ENCODE measurements at places on chromosomes 12 and 14.

GRCh38 chr12:126369487-126370463 lies 1304.5 kb downstream of the AACS start:
- DNase-seq: no peak

GRCh38 chr14:36295642-36296627 lies 24.5 kb downstream of the MBIP start:
- no peak for DNase-seq

DNA sequence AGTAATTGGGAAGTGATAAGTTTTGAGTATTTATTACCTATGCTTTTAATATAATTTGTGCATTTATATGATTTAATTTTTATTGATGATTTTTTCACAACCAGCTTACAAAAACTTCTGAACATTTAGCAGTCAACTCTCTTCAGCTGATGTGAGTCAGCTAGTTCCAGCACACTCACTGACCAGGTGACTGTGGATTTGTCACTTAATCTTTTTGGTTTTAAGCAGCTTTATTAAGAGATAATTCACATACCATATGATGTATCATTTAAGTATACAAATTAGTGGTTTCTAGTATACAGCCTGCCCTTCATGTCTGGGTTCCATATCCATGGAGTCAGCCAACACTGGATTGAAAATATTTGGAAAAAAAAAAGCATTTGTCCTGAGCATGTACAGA lies 103.5 kb downstream of the SYNE2 start:
- DNase-seq: no peak

DNA sequence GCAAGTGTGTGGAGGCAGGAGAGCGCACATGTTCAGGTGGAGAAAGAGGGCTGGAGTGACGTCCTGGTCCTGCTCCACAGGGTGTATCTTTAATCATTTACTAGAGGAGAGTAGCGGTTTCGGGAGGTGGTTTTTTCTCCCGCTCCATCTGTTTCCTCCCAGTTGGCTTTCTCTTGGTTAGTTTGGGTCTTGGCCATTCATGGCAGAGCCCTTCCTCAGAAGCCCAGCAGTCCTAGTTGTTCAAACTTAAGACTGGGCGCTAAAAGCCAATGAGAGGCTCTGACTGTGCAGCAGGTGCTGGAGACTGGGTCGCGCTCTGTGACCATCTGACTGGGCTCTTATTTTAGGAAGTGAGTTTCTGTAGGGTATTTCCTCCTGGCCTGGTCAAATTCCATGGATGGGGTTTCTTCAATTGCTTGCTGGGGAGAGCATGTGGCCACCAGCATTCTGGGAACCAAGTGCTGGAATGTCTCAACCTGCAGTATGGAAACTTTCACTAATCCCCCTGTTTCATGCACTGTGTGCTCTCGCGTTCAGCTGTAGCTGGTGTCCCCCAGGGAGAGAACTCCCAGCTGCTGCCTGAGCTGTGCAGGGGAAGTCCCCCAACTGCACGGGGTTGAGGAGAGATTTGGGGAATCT lies 27.4 kb upstream of the TSPAN9 start:
- no peak for DNase-seq

- no peak for DNase-seq
These were observed 206.5 kb downstream of the ETV6 start for GRCh38 chr12:11855983-11856374.

DNA sequence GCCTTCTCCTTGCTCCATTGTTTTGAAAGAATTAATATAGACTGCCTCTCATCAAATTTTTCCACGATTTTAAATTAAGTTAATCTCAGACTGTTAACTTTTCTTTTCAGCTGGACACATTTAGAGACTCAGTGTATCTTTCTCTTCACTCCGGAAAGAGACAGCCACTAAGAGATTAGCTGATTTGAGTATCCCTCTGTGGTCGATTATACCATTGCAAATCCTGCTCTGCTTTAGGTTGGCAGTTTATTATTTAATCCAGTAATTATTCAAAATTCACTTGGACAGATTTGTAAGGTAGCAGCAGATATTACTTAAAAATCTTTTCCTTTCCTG lies 588 bp upstream of the TWF1 start:
- no peak for DNase-seq

DNA sequence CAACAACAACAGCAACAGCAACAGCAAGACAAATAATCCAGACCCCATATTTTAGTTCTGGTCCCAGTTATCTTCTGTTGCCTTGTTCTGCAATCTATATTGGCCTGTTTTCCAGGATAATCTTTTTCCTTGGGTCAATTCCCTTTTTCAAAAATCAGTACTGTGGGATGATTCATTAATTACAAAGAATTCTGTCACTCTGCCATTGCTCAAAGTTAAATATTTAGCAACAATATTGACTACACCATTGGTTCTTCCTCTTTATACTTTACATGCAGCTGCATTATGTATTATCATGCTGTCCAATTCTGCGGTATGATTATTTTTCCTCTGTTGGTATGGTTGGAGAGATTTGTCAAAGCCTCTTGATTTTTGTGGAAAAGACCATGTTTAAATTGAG lies 10.1 kb upstream of the GALNT8 start:
- DNase-seq: no peak

DNA sequence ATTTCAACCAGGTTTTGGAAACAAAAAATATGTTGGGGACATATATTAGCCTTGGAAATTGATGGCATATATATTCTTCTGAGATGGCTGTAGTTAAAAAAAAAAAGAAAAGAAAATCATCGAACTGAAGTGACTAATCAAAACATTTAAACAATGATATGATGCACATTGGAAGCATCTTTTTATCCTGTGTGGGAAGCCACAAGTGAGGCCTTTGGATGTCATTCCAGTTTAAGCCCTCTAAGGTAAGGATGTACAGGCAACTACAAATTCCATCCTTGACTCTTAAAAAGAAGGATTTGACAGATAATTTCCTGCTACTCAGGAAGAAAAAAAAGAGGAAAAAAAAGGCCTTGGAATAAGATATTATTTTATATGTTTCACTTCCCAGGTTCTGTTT lies 9.6 kb upstream of the PTPRB start:
- no peak for DNase-seq
